ENCODE measurements at places on chromosomes 1 and 21.

GRCh38 chr1:81582467-81582986 is 218.2 kb upstream of the ADGRL2 start:
- DNase-seq, result no peak

DNA sequence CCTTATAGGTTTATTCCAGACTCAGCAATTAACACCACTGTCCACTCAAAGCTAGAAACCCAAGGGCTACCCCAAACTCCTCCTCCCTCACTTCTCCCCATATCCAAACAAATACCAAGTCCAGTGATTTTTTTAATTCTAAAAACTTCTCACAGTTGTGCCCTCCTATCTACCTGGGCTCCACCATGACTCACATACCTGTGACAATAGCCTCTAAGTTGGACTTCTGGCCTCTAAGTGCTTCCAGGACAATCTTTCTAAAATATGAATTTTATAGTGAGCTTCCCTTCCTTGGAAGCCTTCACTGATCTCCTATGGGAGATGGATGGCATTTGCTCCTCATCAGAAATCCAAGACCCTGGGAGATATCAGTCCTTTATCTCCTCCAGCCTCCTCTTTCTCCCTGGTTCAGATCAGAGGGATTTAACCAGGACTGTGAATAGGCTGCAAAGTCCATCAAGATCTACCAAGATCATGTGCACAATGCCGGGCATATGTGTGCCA is 219.3 kb downstream of the TOMM20 start:
- no peak for DNase-seq

DNA sequence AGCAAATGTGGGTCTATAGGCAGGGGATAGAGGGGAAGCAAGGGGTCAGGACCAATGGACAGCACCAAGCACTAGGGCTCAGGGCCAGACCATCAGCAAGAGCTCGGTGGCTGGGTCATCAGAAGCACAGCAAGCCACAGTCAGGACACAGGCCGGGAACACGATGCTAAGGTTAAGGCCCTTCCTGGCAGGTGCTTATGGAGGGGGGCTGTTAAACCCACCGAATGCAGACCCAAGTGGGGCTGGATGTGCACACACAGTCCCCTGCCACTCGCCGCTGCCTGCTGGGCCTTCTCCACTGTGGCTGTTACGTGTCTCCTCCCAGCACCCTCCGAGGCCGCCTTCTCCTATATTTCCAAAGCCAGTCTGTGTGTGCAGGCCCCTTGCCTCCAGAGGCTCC is 220.1 kb downstream of the TOMM20 start:
- no peak for DNase-seq

DNA sequence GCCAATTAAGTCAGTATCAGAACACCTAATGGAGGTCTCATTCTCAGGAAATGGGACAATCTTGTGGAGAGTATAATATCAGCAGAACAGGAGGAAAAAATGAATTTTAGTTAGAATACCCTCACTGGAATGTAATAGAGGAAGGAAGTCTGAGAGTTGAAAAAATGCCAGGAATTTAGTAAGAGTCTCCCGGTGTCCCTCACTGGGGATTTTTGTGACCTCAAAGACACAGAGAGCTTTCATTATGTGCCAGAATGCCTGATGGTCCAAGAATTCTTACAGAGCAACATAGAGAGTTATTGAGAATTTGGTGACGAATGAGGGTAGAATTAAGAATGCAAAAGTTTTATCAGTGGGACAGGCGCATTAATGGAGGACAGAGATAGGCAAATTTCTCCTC is 443.5 kb upstream of the B3GALT2 start:
- DNase-seq, result no peak

DNA sequence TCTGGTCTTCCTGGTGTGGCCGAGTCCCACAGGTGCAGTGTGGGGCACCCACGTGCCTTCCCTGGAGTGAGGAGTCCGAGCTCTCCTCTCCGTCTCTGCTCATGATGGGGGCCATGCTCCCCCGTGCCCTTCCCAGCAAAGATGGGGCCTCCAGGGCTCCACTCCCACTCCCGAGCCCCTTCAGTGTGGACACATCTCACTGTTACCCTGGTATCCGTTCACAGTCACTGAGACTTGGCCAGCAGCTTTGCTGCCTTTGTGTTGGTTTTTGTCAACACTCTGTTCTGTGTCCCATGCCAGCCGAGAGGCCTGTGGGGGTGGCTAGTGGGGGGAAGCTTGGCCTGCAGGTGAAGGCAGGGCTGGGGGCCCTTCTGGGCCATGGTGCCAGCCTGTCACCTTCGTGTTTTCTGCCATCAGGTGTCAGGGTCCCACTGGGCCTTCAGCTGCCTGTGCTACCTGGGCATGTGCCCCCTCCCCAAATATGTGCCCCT is 46.9 kb upstream of the POFUT2 start:
- DNase-seq, result no peak

- no peak for DNase-seq
Measured at GRCh38 chr1:2074944-2075740, 24.9 kb downstream of the PRKCZ start.

DNA sequence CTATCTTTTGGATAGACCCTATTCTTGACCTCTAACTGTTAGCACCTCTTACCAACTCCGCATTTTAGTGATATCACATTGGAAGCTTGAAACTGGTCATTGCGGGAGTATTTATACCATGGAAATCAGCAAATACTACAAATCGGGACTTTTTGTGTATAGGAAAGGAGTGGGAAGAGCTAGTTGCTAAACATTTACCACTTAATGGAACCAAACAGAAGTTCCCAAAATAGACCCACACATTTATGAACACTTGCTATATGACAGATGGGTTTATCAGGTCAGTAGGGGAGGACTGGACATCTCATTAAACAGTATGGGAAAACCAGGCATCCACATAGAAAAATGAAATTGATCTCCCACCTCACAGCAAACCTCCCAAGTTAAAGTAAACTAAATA is 29.4 kb downstream of the PHC2 start:
- no peak for DNase-seq

GRCh38 chr1:22705586-22705985 is 5.1 kb upstream of the EPHB2 start:
- no peak for DNase-seq

GRCh38 chr1:36754366-36754765 is 271.7 kb upstream of the CSF3R start:
- no peak for DNase-seq

DNA sequence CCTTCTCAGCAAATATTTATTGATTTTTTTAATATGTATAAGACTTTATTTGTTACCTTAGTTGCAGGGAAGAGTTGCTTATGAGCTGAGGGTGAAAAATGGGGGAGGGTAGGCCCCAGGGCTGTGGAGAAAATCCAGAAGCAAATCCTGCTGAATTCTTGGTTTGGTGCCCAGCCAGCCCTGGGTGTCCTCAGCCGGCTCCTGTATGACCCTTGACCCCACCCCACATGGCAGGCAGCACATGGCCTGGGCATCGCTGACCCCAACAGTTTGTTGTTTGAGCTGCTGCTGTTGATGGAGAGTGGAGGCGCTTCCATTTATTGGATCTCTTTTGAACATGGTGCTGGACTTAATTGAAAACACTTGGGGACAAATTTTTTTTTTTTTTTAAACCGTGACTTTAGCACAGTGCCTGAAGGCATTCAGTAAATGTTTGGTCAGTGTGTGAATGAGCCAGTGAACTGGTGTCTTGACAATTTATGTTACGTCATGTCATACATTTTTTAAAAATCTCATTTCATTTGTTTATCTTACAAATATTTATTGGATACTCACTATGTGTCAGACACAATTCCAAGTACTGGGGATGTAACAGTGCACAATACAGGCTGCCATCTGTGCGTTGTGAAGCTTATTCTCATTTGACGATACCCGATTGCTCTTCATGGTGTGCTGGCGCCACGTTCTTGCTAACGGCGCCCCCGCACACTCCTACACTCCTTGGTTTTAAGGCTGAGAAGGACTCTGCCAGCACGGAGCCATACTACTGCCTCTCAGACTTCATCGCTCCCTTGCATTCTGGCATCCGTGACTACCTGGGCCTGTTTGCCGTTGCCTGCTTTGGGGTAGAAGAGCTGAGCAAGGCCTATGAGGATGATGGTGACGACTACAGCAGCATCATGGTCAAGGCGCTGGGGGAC is 98.8 kb downstream of the MTR start:
- DNase-seq, result no peak

GRCh38 chr1:27531959-27532685 is 42.2 kb upstream of the WASF2 start:
- no peak for DNase-seq

GRCh38 chr1:19437891-19438294 is 47.4 kb downstream of the CAPZB start:
- DNase-seq, result no peak

- no peak for DNase-seq
Measured at GRCh38 chr1:50704126-50704525, 255.9 kb downstream of the FAF1 start.

- DNase-seq, result no peak
Measured at GRCh38 chr1:113303267-113303666, 87.0 kb upstream of the MAGI3 start.

DNA sequence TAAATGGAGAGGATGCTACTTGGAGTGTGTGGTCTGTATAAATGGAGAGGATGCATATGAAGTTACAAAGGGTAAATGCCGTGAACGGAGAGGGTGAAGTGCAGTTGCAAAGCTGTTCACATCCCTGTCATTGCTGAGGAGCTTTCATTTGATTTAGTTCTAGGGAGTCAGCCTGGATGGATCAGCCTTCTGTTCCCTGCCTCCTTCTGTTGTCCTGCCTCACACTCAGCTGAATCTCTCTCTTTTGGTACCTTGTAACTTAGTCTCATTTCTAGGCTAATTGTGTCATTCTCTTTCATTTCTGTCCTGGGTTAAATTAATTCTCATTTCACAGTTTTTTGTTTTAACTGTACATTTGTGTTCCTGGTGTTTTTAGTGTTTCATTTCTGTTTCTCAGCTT is 133.2 kb upstream of the COL6A1 start:
- DNase-seq, result no peak

DNA sequence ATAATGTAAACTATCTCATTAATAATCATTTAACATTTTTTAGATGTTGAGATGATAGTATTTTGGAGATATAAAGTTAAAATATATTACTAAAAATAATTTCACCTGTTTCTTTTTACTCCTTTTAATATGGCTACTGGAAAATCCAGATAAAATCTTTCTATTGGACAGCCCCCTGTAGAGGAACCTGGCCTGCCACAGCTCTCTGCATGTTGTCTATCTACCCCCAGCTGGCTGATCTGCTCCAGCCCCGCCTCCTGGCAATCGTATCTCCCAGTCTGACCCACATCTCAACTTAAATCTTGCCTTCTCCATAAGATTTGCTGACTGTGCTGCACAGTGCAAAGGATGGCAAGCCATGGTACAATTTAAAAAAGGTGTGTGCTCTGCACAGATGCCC is 182.8 kb downstream of the SIPA1L2 start:
- no peak for DNase-seq

DNA sequence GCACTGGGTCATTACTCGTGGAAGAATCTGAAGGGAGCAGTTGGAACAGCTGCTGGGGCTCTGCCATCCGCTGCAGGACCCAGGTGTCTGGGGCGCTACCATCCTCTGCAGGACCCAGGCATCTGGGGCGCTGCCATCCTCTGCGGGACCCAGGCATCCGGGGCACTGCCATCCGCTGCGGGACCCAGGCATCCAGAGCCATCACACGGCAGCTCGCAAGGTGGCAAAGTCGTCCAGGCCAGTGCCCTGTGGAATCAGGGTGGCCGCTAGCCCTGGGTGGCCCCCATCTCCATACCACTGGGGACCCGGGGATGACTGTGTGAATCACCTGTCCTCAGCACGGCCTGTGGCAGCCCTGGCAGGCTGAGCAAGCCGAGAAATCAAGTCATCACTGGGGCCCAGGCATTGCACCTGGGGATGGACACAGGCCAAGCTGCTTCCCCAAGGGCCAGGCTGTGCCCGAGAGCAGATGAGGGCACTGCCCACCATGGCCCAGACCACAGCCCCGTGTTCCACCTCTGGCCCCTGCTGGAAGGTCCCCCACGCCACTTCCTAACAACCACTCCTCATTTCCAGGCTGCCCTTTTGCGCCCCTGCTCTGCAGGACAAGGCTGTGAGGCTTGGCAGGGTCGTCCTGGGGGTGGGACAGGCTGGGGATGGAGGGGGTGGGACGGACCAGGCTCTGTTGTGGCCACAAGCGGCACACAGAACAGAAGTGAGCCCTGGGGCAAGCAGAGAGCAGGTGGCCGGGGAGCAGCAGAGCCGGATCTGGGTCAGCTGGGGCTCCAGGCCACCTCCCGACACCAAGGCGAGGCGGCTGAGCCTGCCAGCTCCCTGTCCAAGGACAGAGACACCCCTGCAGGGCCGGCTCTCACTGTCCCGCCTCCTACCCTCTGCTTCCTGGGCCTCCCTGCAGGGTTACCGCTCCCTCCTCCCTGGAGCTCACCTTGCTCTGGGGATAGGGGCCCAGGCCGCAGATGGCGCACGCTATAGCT is 12.7 kb downstream of the GABRD start:
- DNase-seq, result no peak

DNA sequence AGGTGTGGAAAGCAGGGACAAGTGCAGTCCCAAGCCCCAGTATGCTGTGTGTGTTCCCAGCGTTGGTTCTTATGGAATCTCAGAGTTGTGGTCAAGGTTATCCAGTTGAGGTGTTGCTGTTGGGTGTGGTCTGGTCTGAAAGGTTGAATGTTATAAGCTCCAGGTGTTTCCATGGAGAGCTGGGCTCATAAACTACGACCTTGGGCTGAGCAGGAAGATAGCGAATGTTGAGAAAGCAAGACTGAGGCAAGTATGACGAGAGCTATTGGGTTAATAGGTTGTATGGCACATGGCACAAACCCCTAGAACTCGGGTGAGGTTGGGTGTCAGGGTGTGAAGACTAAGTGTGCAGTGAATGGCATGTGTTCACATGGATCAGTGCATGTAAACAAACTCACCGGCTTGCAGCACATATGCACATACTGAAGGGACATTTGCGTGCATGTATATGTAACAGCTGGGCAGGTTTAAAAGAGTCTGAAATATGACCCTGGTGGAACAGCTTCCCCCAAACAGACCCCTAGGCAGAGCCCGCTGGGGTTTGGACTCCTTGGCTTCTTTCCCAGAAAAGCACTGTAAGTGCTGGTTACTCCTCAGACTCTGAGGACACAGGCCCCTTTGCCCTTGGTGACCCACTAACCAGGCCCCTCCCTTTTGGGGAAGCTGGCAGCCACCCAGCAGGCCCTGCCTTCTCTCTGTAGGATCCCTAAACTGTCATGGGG is 117.5 kb downstream of the NAV1 start:
- no peak for DNase-seq

- DNase-seq, result no peak
Measured at GRCh38 chr21:32426592-32427051, 14.1 kb downstream of the EVA1C start.

DNA sequence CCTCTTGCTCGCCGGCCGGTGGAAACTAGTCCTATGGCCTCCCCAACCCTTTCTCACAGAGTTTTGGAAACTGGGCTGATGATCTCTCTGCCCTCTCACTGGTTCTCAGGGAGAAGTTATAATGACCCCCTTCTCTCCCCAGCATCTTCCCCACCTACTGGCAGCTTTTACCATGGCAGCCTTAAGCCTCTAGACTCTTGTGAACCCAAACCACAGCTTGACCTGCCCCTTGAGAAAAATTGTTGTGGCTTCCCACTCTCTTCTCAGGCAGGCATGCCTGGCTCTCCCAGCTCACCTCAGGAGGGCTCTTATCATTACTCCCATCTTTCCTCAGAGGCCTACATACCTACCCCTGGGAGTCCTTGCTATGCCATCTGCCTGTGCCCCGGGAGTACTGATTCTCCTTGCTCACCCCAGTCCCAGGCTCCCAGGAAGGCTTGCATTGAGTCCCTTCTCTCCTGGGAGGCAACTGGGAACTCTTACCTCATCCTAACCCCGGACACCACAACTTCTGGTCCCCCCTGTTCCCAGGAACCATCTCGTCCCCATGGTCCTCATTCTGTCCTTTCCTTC is 1.6 kb downstream of the NSUN4 start:
- no peak for DNase-seq
